ENCODE measurements at places on chromosomes 16 and 17.

GRCh38 chr16:68251832-68252231 lies 6.7 kb downstream of the PLA2G15 start:
- no peak for DNase-seq

- no peak for DNase-seq
Observed at GRCh38 chr17:62865586-62865985, 57.5 kb upstream of the MARCHF10 start.

DNA sequence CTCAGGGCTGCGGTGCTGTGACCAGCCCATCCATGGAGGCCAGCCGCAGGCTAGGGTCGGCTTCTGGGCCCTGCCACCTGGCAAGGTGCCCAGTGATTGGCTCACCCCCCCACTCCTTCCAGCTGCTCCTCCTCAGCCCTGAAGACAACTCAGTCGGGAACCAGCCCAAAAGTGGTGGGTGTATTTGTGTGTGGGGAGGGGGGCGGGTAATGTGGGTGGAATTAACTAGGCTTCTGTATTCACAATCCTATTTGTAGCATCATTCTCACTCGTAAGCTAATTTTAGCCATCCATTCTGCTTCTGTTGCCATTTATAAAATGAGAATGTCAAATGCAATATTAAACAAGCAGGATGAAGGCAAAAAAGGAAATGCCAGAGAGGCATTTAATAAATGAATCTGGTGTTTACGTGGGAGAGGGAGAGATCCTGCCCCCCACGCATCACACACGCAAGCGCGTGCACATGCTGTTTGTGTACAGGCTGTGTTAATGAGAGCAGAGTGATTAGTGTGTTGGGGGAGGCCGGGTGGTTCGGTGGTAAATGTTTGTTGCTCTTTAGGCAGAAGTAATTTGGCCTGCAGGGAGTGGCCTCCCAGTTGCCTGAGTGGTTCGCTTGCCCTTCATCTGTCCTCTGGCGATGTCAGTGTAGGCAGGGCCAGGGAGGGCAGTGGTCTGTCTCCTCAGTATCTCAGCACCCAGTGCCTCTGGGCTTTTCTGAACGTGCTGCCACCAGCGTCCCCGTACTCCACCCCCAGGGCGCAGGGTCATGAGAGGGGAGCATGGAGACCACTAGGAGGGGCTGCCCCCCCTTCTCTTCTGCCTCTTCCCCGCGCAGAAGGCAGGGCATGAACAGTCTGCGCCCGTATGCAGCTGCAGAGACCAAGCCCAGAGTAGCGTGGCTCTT lies 140.1 kb downstream of the CCDC182 start:
- DNase-seq, result peak; percentile 67

GRCh38 chr17:15124264-15124595 lies 140.9 kb downstream of the PMP22 start:
- DNase-seq, result no peak

DNA sequence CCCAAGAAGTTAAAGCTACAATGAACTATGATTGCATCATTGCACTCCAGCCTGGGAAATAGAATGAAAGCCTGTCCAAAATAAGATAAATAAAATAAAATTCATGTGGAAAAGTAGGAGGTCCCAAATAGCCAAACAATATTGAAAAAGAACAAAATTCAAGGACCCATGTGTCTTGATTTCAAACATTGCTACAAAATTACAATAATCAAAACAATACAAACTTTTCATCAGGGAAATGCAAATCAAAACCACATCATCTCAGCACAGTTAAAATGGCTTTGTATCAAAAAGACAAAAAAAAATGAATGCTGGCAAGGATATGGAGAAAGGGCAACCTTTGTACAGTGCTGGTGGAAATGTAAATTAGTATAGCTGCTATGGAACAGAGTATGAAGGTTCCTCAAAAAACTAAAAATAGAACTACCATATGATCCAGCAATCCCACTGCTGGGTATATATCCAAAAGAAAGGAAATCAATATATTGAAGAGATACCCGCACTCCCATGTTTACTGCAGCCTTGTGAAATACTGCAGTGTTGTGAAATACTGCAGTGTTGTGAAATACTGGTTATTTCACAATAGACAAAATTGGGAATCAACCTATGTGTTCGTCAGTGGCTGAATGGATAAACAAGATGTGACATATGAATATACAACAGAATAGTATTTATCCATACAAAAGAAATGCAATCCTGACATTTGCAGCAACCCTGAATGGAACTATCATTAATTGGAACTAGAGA lies 24.5 kb upstream of the ZNF287 start:
- no peak for DNase-seq

GRCh38 chr17:34261568-34262337 lies 6.7 kb downstream of the CCL2 start:
- no peak for DNase-seq

- peak; percentile 58 for DNase-seq
Observed at GRCh38 chr17:50026046-50026675, 29.7 kb upstream of the ITGA3 start.

GRCh38 chr17:11642655-11643054 lies 44.4 kb downstream of the DNAH9 start:
- DNase-seq, result no peak

- no peak for DNase-seq
Observed at GRCh38 chr16:53041320-53042051, 11.2 kb downstream of the CHD9NB start.

GRCh38 chr16:79482011-79482410 lies 118.5 kb downstream of the MAF start:
- DNase-seq, result no peak

- no peak for DNase-seq
Observed at GRCh38 chr17:82229698-82230608, 1.1 kb downstream of the SLC16A3 start.

GRCh38 chr16:86578611-86579267 lies 390 bp downstream of the FOXL1 start:
- peak; percentile 84 for DNase-seq

- DNase-seq, result no peak
Observed at GRCh38 chr16:5466551-5466950, 369.0 kb upstream of the EEF2KMT start.

DNA sequence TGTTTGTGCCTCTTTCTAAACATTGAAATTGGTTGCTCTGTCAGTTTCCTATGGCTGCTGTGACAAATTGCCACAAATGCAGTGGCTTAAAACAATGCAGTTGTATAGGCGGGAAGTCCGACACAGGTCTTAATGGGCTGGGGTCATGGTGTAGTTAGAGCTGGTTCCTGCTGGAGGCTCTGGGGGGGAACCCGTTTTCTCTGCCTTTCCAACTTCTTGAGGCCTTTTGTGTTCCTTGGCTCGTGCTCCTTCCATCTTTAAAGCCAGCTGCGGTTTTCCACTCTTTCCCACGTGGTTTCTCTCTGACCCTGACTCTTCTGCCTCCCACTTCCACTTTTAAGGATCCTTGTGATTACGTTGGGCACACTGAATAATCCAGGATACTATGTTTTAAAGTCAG lies 12.5 kb downstream of the EPN2 start:
- no peak for DNase-seq

- no peak for DNase-seq
Observed at GRCh38 chr16:177981-178667, 1.6 kb downstream of the HBA1 start.

DNA sequence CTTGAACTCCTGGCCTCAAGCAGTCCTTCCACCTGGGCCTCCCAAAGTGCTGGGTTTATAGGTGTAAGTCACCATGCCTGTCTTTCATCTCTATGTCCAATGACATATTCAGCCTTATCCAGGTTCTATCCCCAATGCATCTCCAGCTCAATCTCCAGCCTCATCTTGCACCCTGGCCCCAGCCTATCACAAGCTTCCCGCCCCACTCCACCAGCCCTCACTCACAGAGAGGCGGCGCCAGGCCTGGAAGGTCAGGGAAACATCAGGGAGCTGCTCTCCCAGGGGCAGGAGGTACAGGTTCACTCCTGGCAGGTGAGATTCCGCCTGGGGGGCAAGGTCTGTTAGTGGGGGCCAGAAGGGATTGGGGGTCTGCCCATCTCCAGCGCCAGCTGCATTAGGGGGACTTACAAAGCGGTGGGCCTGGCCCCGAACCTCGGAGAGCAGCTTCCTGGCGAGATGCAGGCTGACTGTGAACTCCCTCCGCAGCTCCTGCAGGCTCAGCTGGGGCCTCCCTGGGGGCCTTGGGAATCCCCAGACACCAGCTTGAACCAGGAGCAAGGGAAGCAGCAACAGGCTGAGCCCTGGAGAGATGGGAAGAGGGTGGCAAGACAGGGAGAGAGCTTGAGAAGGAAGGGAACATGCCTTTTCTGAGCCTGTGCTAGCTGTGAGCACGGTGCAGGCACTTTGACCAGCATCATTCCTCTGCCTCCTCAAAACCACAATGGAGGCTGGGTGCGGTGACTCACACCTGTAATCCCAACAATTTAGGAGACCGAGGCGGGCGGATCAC lies 3.0 kb downstream of the IL27 start:
- peak; percentile 64 for DNase-seq

- no peak for DNase-seq
Observed at GRCh38 chr16:11159282-11159681, 96.7 kb downstream of the SOCS1 start.
